KG1 (cell line): ENCODE measurements at places on chromosomes 3 and 15.

GRCh38 chr3:18046131-18046915 is 303.9 kb upstream of the TBC1D5 start:
- no peak for DNase-seq

- DNase-seq, result no peak
Observed at GRCh38 chr3:184784731-184785500, 27.1 kb upstream of the VPS8 start.

GRCh38 chr3:95235916-95236315 is 1173.1 kb downstream of the NSUN3 start:
- DNase-seq, result no peak

DNA sequence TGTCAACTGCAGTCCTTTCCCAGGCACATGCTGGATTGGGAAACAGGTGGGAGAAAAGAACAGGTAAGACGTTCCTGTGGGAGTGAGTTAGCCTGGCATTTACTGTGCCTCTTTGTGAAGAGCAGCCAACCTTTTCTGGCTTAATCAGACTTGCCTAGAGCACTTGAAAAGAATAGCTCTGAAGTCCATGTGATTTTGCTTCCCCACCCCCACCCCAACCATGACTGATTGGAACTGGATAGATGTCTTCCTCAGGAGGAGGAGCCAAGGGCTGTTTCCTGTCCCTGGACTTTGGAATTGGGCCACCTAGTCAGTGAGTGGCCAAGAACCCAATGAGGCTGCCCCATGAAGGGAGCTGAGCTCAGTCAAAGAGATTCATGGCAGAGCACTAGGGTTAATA is 4.7 kb upstream of the TMEM41A start:
- no peak for DNase-seq

GRCh38 chr3:175495331-175495730 is 636.2 kb downstream of the NAALADL2 start:
- peak; percentile 43 for DNase-seq

DNA sequence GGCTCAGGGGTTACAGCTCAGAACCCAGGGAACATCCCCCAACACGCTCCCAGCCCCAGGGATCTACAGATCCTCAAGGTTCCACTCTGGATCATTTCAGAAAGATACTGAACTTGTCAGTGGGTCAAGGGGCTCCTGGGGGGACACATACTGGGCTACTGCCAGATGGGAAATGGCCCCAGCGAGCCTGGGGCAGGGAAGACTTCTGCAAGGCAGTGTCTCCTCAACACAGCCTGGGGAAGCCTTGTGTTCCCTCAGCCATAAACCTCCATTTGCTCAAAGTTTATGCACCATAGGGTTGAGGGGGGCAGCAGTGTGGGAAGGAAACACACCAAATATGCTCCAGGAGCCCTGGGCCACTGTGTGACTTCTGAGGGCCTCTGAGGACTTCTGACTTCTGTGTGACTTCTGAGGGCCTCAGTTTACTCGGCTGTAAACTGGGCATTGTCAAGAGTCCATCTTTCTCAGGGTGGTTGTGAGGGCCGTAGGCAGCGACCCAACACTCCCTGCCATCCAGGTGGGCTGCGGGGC is 58.4 kb downstream of the IQSEC1 start:
- DNase-seq, result no peak

- DNase-seq, result no peak
Observed at GRCh38 chr3:156356537-156357363, 198.2 kb downstream of the SSR3 start.

GRCh38 chr3:159548675-159549335 is 439.8 kb upstream of the IL12A start:
- no peak for DNase-seq

DNA sequence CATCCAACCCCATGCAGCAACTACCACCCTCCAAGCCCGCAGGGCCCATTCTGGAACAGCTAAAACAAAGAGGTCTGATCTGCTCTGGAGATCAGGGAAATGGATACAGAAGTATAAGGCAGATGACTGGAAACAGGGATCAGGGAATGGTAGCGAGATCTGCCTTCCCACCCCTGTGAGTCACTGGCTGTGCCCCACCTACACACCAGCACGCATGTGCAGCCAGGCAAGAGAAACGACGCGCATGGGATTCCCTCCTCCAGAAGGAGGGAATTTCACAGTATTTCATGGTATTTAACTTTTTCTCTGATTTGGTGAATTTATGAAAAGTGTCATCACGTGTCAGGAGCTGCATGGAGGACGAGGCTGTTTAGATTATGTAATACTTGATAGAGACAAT is 116.7 kb downstream of the ARRDC4 start:
- no peak for DNase-seq

GRCh38 chr15:82046666-82047452 is 1.0 kb upstream of the MEX3B start:
- peak; percentile 97 for DNase-seq

DNA sequence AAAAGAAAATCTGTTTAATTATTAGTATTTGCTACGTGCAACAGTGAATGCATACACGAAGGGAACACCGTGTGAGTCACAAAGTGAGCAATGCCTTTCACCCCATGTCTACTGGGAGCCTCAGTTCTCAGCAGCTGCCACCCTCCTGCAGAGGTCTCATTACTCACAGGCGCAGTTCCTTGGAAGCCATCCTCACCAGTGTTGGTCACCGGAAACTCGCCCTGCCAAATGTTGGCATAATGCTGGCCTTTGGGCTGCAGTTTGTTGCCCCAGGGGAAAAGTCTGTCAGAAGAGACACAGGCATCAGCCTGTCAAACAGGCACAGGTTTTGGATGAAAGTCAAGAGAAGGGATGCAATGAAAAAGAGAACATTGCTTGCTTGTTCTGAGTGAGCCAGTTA is 50.1 kb downstream of the SUMF1 start:
- DNase-seq, result no peak

GRCh38 chr3:117788506-117788905 is 1078.9 kb downstream of the TUSC7 start:
- DNase-seq, result no peak

GRCh38 chr3:149376718-149377407 is 586 bp downstream of the TM4SF1 start:
- DNase-seq, result no peak

DNA sequence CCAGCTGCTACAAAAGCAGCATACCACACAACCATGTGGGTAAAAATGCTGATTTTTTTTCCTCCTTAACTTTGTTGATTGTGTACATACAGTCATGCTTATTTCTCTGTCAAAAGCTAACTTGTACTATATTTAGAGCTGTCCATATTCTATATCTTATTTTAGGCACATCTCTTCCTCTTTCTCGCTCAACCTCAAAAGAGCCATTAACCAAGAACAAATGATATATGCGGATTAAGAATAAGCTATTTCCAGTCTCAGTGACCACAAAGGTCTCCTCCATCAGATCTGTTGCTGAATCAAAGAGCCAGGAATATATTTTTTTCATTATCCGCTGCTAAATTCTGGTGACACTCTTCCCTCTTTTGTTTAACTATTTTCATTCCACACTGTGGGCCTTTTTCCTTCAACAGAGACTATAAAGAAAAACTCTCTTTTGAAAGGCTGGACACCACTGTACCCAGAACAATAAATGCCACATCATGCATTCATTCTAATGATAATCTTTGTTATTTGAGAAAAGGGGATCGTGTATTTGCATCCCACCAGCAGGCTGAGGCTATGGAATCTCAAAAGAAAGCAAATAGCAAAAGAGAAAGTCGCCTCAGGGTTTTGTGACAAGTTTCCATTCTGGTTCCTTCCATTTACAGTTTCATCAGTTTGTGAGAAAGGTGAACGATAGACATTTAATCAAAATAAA is 8.0 kb downstream of the TMEM212 start:
- DNase-seq, result no peak

- DNase-seq, result no peak
Observed at GRCh38 chr15:80736560-80736959, 41.5 kb downstream of the ABHD17C start.

DNA sequence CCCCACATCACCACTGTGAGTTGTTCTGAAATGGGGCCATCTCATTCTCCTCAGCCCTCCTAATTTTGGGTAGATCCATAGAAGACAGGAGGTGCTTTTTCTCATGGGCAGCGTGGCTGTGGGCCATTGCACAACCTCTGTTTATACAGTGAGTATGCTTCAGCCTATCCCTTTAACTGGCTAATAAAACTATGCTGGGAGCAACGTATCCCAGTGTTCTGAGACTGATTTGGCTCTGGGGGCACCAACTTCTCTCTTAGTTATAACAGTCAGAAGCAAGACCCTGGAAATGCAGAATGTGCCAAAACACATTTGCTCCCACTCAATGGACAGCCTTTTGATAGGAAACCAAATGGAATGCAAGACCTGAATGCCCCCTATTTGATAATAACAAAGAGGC is 97.1 kb upstream of the ICE2 start:
- DNase-seq, result no peak

- no peak for DNase-seq
Observed at GRCh38 chr3:11282250-11283138, 10.3 kb downstream of the ATG7 start.

DNA sequence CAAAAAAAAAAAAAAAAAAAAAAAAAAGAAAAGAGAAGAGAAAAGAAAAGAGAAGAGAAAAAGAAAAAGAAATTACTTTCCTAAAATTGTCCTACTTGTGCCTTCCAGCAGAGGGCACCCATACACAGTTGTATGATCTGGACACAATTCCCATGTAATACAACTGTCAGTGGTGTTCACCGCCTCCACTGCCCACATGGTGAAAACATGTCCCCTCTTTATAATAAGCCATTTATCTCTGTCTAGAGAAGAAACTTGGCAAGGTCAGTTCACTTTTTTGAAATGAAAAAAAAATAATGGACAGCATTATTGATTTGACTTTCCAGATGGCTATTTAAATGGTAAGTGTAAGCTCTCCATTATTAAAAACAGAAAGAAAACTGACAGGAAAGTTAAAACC is 459.4 kb downstream of the GBE1 start:
- peak; percentile 12 for DNase-seq

GRCh38 chr15:22890296-22890695 is 51.8 kb downstream of the NIPA2 start:
- DNase-seq, result no peak

GRCh38 chr3:150253622-150254021 is 154.5 kb upstream of the TSC22D2 start:
- DNase-seq, result peak; percentile 9

GRCh38 chr3:26560081-26560480 is 62.5 kb upstream of the LRRC3B start:
- DNase-seq, result no peak

DNA sequence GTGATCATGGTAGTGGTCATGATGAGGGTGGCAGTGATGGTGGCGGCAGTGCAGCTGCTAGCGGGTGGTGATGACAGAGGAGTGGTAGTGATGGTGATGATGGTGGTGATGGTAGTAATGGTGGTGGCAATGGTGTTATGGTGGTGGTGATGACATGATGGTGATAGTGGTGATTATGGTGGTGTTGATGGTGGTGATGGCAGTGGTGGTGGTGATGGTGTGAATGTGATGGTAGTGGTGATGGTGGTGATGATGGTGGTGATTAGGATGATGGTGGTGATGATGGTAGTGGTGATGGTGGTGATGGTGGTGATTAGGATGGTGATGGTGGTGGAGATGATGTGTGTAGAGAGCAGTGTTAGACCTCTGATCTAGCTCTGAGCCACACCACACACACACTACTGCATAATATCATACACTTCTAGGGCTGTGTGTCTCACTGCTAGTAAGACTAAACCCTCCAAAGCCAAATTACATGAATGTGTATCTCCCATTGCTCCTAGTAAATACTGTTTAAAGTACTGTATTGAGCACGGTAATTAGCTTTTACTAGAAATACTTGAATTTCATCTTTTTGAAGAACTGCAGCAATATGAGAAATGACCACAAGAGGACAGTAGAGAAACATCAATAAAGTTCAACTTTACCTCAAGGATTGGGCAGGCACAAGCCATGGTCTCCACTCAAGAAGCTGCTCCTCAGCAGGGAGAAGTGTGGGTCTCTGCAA is 28.8 kb downstream of the TMED3 start:
- peak; percentile 29 for DNase-seq

GRCh38 chr3:176403531-176403930 is 793.8 kb downstream of the TBL1XR1 start:
- DNase-seq, result no peak

- DNase-seq, result no peak
Observed at GRCh38 chr15:79365765-79366164, 54.9 kb downstream of the TMED3 start.

DNA sequence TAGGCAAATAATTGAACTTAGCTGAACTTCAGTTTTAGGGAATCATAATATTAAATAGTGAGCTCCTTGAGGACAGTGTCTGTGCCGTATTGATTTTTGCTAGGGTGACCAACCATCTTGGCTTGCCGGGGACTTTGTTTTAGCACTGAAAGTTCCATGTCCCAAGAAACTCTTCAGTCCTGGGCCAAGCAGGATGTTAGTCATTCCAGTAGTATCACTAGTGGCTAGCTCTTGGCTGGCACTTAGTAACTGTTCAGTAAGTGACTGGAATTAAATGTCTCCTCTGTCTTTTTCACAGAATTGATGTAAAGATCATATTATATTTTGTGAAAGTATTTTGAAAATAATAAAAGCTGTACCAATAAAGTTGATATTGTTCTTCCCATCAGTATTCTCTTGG is 42.3 kb downstream of the RSRC1 start:
- no peak for DNase-seq
